ENCODE measurements at places on chromosomes 12 and 14.

DNA sequence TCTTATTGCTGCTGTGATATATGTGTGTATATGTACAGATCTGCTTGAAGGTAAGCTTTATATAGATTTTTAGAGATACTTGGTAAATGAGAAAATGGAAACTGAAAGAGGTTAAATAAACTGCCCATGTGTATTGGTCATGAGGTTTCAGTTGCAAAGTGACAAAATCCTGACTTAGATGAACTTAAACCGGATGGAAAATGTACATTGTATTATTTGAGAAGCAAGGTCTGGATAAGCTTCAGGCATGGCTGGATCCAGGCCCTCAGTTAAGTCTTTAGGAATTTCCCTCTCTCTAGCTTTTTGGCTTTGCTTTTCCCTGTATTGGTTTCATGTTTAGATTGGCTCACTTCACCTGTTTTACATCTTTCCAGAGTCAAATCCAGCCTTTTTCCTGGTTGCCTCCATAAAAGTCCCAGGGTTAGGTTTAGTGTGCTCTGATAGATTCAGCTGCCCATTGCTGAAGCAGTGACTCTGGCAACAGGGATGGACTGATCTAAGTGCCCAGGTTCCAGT, 21.0 kb upstream of the MAP1LC3B2 start:
- DNase-seq = no peak

GRCh38 chr14:100306998-100307765, 938 bp upstream of the SLC25A29 start:
- DNase-seq = no peak

- no peak for DNase-seq
Measured at GRCh38 chr12:120466560-120467315, 2.8 kb downstream of the SRSF9 start.

GRCh38 chr14:35369701-35370191, 34.8 kb downstream of the NFKBIA start:
- no peak for DNase-seq

- DNase-seq = no peak
Measured at GRCh38 chr14:100058777-100059437, 6.3 kb upstream of the EVL start.
